ENCODE measurements at places on chromosomes 3 and 15. TPM values are rescaled to one million over a fixed set of nuclear protein-coding genes. Genes with fewer than 3 reads are reported as not detected.

DNAJB8 gene
- total RNA-seq = not detected

KIF23 gene
- total RNA-seq = 49.0 TPM

GOLGA8M gene
- total RNA-seq = 0.20 TPM

FES gene
- total RNA-seq = 121 TPM

KIF15 gene
- 13.8 TPM for total RNA-seq

FRMD5 gene
- 0.54 TPM for total RNA-seq

COL7A1 gene
- 0.13 TPM for total RNA-seq

Data from mammary microvascular endothelial cell (primary cell).